Skin of body (tissue), 3 donors: ENCODE measurements at places on chromosomes 3 and 15. TPM values are rescaled to one million over a fixed set of nuclear protein-coding genes. Genes with fewer than 3 reads are reported as not detected.

The CHDH gene
- total RNA-seq = 0.99 TPM

The ATP13A5 gene
- total RNA-seq = 3.7 TPM

The FILIP1L gene
- total RNA-seq = 40.1 TPM

The GPD1L gene
- total RNA-seq = 25.4 TPM

The OSBPL10 gene
- 10.9 TPM for total RNA-seq

GRCh38 chr3:188558343-188559071 lies 404.6 kb downstream of the LPP start:
- no peak for DNase-seq

DNA sequence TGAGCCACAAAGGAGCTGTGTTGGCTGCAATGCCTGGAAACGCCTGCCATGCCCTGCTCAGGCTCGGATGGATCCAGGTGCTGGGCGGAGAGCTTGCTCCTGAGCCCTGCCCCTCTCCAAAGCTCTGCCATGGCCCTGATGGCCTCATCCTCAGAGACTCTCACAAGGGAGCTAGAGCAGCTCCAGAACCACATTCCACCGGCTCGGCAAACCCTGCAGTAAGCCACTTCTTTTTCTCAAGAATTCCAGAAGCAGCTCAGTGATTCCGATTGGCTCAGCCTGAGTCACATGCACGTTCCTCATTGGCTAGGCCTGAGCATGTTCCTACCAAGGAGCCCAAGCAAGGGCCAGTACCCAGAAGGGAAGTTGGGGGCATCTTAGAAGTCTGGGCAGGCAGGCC lies 24.8 kb downstream of the TPRA1 start:
- no peak for DNase-seq
